ENCODE measurements at places on chromosomes 12 and 14. TPM values are rescaled to one million over a fixed set of nuclear protein-coding genes. Genes with fewer than 3 reads are reported as not detected.

GUCY2C gene
- total RNA-seq: not detected

SCYL2 gene
- total RNA-seq: 25.4 TPM

TMEM132D gene
- not detected for total RNA-seq

SDR9C7 gene
- total RNA-seq: not detected

GRCh38 chr14:51428981-51429380 lies 188.9 kb downstream of the TMX1 start:
- DNase-seq: no peak

GRCh38 chr12:46303039-46303666 lies 34.3 kb upstream of the SLC38A1 start:
- DNase-seq: no peak

DNA sequence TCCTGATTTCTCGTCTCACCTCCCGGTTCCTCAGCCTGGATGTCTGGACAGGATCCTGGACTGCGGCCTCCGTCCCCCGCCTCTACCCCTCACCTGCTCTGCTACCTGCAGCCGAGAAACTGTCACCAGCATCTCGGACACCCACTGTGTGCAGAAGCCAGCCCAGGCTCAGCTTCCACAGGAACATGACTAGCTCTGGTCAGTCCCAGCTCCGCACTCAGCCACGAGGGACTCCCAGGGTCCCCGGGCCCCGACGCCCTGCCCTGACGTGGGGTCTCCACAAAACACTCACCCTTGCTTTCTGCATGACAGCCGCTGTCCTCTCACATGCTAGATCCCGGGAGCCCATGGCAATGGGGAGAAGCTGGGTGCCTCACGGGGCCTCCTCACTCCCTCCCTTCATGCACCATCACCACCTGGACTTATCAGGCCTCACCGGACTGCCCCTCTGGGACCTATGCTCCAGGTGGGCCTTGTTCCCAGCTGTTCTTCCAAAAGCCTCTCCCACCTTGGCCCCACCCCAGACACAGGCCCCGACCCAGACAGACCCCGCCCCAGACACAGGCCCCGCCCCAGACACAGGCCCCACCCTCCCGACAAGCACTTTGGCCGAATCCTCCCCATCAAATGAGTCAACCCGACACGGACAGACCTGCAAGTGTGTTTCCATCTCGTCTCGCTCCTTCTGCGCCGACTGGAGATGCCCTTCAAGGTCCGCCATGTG lies 26.9 kb upstream of the ANKLE2 start:
- DNase-seq: no peak

DNA sequence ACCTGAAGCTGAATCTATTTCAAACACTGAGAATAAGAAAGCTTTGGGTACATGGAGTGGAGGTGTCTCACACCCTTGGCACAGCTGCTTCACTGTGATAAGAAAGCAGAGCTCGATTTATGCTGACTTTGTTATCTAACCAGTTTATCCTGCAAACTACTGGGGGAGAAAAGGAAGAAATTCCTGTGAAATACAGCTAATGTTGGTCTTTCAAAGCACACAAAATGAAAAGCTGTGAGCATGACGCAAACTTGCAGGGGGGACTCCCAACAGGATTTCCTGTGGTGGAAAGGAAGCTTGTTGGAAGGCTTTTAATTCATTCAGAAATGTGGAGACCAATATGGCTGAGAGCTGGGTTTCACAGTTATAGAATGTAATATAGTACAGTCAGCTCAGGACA lies 53.4 kb downstream of the SRGAP1 start:
- DNase-seq: no peak

- DNase-seq: peak; percentile 83
These were observed 136.1 kb downstream of the FGD4 start for GRCh38 chr12:32535288-32535999.

DNA sequence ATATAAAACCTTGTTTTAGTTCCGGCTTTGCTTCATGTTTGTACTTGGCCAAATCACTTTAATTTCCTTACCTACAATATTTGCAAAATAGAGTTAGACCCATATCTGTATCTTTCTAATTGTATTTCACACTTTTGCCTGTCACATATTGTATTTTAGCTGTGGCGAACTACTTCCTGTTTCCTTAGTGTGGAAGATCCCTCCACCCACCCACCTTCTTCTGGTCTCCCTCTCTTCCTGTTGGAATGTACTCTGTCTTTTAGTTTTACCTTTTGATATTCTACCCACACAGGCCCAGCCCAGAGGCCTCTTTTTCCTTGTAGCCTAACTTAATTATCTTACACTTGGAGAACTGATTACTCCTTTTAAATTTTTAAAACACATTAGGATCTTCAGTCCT lies 78.2 kb downstream of the SCN8A start:
- no peak for DNase-seq

- no peak for DNase-seq
These were observed 10.1 kb upstream of the SAV1 start for GRCh38 chr14:50678163-50678562.

DNA sequence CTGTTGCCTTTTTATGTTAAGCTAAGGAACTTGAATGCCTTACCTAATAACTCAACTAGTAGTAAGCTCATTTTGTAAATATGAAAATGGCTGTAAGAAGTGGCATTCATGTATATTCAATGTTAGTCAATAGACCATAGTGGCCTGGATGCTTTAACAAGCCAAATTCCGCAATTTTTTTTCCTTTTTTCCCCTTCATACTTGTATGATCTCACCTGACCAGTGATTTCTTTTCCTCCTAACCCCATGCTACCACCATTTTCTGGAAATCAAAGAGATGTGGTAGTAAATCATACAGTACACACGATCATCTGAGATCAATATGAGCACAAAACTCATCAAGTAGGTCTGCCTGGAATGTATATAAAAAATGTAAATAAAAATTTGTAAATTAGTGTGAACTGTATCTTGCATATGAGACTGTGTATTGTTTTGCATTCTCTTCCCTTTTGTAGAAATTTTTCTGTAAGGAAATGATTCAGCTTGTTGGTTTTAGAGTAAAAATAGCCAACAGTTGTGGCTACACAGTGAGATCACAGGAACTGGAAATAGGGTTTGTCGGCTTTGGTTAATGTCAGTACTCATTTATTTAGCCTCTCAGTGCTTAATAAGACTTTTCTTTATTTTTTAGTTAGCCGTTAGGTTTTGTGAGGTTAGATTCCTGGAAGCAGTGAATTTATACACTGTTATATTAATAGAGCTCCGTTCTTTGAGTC lies 62.5 kb downstream of the ETNK1 start:
- DNase-seq: no peak

GRCh38 chr12:55699471-55700055 lies 8.1 kb downstream of the ITGA7 start:
- DNase-seq: no peak

GRCh38 chr12:1885599-1886245 lies 32.7 kb downstream of the CACNA2D4 start:
- no peak for DNase-seq

GRCh38 chr12:113860059-113860820 lies 105.9 kb downstream of the RBM19 start:
- DNase-seq: no peak

DNA sequence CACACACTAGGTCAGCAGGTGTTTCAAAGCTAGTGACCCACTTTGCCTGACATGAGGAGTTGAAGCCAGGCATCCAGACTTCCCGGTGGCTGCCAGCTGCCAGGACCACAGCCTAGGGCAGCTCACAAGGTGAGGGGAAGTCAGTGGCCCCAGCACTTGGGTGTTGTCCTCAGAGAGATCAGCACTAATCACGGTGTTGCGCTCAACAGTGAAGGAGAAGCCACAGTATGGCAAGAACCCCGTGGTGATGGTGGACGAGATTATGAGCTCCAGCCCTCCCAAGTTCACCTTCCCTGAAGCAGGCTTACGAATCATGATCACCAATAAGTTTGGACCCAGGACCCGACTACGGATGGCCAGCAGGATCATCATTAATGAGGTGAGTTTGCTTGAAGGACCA lies 59.9 kb upstream of the RIN3 start:
- DNase-seq: no peak
